ENCODE measurements at places on chromosomes 13 and 19.

DNA sequence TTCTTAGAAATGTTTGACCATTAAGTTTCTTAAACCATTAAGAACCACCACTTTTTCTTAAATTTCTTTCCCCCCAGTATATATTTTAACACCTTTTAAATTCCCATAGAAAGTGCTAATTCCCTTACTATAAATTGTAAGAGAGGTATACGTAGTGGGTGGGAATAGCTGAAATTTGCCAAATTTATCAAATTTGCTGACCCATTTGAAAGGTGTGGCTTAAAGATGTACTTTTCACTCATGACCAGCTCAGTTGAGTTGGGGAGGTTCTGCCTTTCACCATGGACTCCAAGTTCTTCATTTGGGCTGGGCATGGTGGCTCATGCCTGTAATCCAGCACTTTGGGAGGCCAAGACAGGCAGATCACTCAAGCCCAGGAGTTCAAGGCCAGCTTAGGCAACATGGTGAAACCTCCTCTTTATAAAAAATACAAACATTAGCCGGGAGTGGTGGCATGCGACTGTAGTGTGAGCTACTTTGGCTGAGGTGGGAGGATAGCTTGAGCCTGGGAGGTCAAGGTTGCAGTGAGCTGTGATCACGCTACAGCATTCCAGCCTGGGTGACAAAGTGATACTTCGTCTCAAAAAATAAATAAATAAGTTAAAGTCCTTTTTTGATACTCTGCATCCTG, 133.2 kb downstream of the MRPL57 start:
- DNase-seq, result no peak

- DNase-seq, result no peak
Measured at GRCh38 chr13:97353927-97354675, 79.9 kb upstream of the RAP2A start.

GRCh38 chr13:112748947-112749735, 59.3 kb downstream of the ATP11A start:
- no peak for DNase-seq

- DNase-seq, result no peak
Measured at GRCh38 chr13:50153401-50153800, 138.2 kb downstream of the KCNRG start.

GRCh38 chr19:12946092-12946721, 545 bp downstream of the RAD23A start:
- peak; percentile 45 for DNase-seq

DNA sequence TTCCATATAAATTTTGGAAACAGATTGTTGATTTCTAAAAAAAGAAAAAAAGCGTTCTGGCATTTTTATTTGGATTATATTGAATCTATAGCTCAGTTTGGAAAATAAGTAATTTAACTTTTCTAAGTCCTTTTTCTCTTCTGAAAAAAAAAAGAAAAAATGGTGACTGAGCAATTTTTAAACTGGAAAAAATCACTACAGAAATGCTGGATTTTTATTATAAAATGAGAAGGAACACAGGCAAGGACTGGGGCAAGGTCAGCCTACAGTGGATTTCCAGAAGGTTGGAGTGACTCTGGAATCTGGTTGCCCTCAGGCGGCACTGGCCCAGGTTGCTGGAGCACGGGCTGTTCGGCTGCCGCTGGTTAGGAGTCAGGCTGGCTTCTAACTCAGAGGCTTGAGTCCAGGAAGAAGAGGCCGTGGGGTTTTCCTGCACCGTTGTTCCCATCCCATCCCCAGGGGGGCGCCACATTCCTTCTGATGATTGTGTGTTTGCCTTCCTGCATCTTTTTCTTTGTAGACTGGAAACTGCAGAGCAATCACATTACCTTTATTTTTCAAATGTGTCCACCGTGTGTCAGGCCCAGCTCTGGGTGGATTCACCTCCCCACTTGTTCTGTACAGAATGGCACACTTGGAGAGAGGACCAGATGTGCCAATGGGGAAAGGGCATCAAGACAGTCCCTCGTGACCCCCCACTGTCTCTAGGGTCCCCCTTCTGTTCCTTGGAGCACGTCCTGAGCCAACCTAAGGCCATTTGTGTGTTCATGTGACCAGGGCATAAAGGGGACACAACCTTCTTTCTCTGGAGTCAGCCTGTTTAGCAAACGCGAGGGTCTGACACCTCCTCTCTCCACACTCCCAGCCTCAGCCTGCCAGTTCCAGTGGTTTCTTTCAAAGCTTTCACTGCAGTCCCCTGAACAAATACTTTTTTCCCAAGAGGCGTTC, 44.5 kb upstream of the GTF3A start:
- peak; percentile 64 for DNase-seq

GRCh38 chr13:80037505-80037888, 303.4 kb downstream of the SPRY2 start:
- no peak for DNase-seq

- peak; percentile 44 for DNase-seq
Measured at GRCh38 chr19:48975947-48976847, 11.1 kb downstream of the FTL start.

- peak; percentile 96 for DNase-seq
Measured at GRCh38 chr19:43777163-43777695, 3.5 kb downstream of the KCNN4 start.

- no peak for DNase-seq
Measured at GRCh38 chr13:33322543-33322809, 36.9 kb upstream of the STARD13 start.

DNA sequence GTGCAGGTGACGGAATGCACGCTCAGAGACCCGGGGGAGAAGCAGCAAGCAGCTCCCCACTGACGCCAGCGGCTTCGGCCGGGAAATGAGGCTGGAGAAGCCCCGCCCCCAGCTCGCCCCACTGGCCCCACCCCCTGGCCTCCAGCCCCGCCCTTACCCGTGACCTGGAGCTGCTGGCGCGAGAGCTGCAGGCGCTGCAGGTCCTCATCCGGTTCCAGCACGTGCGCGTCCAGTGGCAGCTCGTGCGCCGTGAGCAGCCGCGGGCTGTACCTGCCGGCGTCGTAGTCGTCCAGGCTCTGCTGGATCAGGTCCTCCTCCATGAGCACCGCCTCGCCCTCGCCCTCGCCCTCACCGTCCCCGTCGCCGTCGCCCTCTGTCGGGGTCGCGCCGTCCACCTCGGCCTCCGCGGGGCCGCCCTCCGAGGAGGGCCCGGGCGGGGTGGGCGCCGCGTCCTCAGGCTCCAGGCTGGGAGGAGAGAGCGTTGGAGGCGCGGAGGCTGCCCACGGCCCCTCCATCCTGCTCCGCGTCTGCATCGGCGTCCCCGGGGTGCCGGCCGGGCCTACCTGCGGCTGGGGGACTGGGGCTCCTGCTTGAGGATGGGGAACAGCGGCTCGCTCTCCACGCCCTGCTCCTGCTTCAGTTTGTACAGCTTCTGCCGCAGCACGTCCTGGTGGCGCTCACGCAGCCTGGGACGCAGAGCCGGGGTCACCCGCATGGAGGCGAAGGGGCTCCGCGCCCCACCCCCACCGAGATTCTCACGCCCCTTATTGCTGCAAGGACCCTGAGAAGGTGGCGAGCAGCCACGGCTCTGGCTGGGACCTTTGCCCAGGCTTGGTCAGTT, 6.4 kb upstream of the TBXA2R start:
- no peak for DNase-seq

DNA sequence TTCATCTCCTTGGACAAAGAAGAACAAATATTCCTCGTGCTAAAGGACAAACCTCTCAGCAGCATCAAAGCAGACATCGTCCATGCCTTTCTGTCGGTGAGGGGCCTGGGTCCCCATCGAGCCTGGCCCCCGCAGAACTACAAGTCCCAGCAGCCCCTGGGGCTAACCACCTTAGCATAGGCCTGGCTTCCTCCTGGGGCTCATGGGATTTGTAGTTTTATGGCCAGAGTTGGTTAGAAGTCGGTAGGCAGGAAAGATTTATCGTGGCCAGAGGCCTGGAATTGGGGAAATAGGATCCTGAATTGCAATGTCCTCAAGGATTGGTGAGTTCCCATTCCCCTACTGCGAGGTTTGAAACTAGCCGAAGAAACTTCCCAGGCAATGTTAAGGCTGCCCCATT, 19.6 kb downstream of the TMEM150B start:
- DNase-seq, result peak; percentile 52

GRCh38 chr13:26558074-26558805, 757 bp downstream of the WASF3 start:
- no peak for DNase-seq

- DNase-seq, result no peak
Measured at GRCh38 chr19:51194527-51195315, 30.2 kb upstream of the CD33 start.

- no peak for DNase-seq
Measured at GRCh38 chr19:34017024-34017423, 155.3 kb upstream of the LSM14A start.

DNA sequence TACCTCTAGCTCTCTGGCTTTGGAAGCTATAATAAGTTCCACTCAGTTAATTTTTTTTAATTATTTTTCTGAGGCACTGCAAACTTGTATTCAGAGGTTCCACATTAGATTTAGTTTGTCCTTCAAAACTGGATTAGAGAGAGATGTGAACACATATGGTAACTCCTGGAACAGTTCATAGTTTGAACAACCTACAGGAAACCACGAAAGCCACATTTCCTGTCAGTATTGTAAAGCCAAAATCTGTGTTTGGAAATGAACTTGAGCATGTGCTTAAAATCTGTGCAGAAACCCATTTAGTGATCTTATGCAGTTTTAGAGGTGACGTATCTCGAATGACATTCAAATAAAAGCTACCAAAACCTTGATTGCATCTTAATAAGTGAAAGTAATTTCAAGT, 1952.0 kb downstream of the OLFM4 start:
- DNase-seq, result peak; percentile 1

DNA sequence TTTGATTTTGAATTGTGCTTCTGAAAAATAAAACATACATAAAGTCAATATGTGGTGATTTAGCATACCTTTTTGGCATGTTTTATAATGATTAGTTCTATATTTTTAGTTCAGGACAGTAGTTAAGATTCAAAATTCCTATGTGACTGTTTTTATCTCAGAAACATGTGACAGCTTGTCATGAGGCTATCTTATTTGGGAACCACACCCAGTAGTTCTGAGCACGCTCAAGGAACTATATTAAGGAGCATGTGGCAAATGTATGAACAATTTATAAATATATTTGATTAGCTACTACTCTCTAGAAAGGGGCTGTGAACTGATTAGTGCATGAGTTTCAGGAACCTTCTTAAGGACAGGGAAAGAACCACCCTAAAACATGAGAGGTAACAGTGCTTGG, 38.8 kb downstream of the FGF9 start:
- DNase-seq, result no peak

GRCh38 chr19:35142606-35143230, 337 bp upstream of the FXYD7 start:
- no peak for DNase-seq

DNA sequence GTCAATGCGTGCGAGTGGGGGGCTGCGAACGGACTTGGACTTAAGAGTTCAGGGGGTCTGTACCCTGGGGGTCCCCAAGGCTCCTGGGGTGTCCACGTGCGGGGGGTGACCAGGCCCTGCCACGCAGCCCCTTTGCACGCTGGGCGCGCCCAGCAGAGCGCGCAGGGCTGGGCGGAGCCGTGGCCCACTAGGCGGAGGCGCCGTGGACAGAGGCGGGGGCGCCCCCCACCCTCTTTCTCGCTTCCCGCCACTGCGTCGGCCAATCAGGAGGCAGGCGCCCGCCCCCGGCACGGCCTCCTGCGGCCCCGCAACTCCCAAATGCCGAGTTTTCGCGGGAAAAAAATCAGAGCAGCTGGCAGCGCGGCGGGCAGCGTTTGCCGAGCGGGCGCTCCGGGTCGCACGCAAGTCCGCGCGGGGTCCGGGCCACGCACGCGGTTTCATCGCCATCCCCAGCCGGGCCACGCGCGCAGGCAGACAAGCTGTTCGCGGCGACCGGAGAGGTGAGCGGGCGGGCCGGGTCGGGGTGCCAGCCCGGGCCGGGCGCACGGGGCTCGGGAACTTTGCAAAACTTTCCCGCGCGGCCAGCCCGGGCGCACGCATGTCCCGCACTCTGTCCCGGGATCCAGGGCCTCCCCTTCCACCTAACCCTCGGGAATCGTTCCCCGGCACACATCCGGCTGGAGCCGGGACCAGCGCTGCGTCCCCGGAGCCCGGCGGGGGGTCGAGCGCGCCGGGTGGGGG, at the start of gene UHRF1:
Gene UHRF1 (plus strand): TSS at position 346 of the 741 bp plus-strand sequence. CDS start 1,385 bp downstream, outside the sequence.
- DNase-seq, result peak; percentile 77

- no peak for DNase-seq
Measured at GRCh38 chr13:111530137-111530870, 209.9 kb downstream of the TEX29 start.

- no peak for DNase-seq
Measured at GRCh38 chr13:76754414-76754813, 131.8 kb downstream of the KCTD12 start.

- DNase-seq, result peak; percentile 28
Measured at GRCh38 chr13:114122591-114123211, 9.7 kb downstream of the RASA3 start.

DNA sequence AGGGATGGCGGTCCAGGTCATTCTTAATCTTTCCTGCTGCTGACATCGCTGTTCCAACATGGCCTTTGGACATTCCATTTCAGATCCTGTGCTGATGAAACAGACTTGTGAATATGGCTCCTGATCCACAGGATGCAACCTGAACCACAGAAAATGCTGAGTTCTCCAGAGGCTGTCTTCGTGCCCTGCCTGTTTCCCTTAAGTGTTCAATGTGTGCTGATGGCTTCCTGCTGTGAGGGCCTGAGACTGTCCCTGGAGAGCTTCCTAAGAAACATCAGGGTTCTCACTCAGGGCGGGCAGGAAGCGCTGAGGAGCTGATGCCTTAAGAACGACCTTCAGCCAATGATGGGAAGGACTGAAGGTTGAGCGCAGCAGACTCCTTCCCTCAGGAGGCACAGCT, 909.4 kb downstream of the UQCRFS1 start:
- DNase-seq, result no peak

- peak; percentile 72 for DNase-seq
Measured at GRCh38 chr19:49157445-49158224, at the start of gene TRPM4. TSS of gene TRPM4 (plus strand) at chr19:49157792. CDS start at chr19:49157867, 75 bp downstream.

DNA sequence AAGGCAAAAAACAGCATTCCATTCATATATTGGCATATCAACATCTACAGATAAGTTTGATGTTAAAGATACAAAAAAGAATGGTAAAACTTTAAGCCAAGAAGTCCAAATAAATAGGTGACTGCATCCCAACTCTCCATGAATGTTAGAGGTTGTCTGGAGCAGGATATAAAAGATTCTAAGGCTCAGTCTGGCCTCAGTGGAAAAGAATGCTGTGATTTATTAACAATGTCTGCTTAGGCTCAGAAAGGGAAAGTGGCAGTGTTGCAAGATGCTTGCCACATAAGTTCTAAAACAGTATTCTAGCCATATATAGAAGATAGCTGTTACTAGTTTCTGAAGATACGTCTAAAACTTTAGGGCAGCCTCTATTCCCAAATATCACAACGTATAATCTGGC, 179.8 kb upstream of the NBEA start:
- DNase-seq, result no peak

DNA sequence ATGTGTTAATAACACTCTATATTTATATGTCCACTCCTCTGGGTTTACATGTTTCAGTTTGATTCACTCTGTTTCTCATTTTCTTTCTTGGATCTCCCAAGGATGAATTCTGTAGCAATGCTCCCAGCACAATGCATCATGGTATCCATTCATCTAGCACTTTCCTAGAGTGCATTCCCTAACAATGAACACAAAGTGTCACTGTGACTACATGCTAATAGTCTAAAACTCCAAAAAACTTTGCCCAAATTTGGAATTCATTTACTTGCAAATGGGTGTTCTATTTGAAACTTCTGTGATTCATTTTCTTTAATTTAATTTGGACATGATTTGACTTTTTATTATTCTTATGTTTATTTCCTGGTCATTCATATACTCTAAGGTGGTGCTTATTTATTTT, 286.3 kb downstream of the POU4F1 start:
- DNase-seq, result peak; percentile 8

Measured in MV-4-11 (cell line).